ENCODE measurements at places on chromosomes 16 and 17.

GRCh38 chr16:11011326-11011725, 67.0 kb downstream of the CLEC16A start:
- no peak for DNase-seq

DNA sequence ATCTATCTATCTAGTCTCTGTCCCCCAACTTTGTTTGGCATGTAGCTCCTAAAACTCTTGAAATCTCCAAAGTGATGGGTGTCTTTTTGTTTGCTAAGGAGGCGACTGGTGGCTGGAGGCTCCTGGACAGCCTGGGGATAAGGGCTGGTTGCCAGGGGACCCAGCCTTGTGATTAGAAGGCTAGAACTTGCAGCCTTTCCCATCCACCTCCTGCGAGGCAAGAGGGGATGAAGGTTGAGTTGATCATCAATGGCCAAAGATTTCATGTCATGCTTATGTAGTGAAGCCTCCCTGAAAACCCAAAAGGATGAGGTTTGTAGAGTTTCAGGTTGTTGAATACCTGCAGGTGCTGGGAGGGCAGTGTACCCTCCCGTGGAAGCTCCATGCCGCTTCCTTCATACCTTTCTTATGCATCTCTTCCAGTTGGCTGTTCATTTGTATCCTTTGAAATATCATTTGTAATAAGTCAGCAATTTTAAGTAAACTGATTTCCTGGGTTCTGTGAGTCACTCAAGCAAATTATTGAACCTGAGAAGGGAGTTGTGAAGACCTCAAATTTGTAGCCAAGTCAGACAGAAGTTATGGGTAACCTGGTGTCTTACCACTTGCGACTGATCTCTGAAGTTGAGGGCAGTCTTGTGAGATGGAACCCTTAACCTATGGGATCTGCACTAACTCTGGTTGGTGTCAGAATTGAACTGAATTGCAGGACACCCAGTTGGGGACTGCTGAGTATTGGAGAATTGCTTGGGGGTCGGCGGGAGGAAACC, 202.4 kb downstream of the SEC14L1 start:
- no peak for DNase-seq

DNA sequence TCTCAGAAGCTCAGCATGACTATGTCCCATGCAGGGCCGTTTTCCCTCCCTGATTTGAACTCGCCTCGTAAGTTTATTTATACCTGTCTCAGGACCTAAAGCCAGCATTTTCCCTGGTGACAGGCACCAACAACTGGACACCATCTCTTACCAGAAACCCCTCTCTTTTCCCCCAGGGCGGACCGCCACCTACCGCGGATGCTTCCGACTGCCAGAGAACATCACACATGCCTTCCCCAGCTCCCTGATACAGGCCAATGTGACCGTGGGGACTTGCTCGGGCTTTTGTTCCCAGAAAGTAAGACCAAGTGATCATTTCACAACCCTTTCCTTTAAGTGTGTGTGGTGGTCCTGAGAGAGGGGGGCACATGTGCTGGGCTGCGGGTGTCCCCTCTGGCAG, 24.7 kb downstream of the WSCD1 start:
- DNase-seq: no peak

- DNase-seq: no peak
Measured at GRCh38 chr16:53103811-53104210, 49.0 kb downstream of the CHD9 start.

- peak; percentile 97 for DNase-seq
Measured at GRCh38 chr17:74354123-74354522, 7.5 kb downstream of the BTBD17 start.

DNA sequence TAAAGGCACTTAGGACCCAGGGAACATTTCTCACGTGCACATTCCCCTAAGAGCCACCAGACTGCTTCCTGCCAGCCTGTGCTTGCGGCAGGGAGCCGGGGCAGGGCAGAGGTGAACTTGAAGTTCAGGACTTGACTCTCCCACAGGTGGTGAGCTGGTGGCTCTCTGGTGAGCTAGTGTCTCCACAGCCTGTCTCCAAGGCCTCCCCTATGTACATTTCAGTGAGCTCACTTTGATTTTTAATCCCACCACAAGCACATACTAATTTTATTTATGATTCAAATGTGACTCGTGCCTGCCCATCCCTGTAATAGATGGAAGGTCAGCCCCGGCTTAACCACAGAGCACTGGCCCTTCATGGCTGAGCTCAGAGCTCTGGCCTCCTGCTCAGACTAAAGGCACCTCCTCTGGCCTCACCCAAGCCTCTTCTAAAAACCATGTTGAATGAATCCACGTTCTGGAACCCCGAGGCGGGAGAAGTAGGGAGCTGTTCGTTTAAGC, 9.2 kb downstream of the SNN start:
- no peak for DNase-seq

DNA sequence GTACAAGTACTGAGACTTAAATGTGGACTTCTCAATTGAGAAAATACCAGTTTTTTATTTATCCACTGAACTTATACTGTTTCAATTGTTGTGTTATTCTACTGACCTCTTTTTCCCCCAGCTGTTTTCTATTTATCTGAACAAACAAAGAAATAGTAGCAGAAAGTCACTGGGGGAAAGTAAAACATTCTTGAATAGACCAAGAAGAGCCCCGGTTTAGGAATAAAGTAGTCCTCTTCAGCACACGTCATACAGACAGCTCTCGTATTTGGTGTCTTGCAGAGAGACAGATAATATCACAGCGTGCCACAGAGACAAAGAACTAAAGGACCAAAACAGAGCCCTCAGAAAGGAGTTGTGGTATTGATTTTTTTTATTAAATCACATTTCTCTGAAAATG, 1159.1 kb upstream of the CDH8 start:
- no peak for DNase-seq

DNA sequence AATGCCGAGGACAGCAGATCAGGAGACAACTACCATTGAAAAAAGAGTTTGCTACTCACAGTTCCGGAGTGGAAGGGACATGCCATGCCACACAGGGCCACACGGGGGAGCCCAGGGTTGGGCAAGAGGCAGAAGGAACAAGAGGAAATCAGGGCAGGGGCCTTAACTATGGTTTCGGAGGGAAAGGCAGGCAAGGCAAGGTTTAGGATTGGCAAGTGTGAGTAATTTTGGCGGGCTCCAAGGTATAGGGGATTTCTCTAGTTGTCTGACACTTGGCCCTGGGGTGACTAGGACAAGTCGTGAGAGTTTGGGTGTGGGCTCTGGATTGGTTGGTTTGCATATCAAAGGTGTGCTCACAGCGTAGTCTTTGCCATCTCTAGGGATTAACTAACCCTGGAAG, 27.0 kb upstream of the NTN1 start:
- DNase-seq: peak; percentile 43

- DNase-seq: no peak
Measured at GRCh38 chr17:12089809-12090384, 69.2 kb downstream of the MAP2K4 start.

DNA sequence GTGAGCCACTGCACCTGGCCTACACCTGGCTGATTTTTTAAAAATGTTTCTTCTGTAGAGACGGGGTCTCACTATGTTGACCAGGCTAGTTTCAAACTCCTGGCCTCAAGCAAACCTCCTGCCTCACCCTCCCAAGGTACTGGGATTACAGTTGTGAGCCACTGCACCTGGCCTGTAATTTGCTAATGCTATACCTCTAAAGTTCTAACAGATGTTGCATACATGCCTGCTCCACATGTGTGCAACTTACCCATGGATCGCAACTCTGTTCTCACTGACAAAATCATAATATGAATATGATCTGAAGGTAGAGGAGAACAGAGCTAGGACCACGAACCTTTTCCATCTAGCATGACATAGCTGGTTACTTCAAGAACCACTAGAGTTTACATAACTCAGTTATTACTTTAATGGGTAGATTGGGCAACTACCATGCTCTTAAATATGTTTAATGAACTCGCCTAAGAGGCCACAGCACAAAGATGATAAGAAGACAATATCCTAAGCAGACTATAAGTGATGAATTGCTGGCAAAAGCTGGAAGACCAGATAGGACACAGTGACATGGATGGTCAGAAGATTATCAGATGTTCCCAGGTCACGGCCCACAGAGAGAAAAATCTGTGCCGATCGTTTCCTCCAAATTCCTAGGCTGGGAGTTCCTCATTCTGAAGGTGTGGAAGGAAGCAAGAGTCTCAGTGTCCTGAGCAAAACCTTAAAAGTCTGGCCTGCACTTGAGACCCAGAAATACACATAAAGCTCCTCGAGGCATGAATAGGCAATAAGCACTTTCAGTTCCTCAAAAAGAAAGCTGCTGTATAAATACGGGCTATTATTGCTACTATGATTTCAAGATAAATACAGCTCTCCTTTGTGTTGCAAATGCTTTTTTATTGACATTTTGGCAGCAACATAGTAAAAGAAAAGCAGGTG, 53.6 kb upstream of the ICAM2 start:
- DNase-seq: no peak

GRCh38 chr16:26901196-26901861, 165.4 kb upstream of the C16orf82 start:
- no peak for DNase-seq

DNA sequence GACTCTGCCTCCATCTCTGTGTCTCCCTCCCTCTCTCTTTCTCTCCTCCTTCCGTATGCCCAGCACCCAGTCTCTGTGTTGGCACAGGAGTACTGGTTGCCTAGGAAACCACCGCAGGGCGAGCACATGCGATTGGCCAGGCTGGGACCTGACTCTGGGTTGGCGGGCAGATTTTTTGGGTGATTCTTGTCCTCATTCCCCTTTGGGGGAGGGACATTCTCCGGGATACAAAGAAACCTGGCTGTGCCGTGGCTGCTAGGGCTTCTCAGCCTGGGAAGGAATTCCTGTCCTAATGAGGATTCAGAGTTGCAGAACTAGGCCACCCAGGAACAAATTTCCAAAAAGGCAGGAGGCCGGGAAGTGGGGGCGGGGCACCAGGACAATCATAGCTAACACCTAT, 168.9 kb downstream of the SHISA9 start:
- no peak for DNase-seq

- DNase-seq: no peak
Measured at GRCh38 chr17:78748730-78749317, 33.2 kb downstream of the CYTH1 start.

DNA sequence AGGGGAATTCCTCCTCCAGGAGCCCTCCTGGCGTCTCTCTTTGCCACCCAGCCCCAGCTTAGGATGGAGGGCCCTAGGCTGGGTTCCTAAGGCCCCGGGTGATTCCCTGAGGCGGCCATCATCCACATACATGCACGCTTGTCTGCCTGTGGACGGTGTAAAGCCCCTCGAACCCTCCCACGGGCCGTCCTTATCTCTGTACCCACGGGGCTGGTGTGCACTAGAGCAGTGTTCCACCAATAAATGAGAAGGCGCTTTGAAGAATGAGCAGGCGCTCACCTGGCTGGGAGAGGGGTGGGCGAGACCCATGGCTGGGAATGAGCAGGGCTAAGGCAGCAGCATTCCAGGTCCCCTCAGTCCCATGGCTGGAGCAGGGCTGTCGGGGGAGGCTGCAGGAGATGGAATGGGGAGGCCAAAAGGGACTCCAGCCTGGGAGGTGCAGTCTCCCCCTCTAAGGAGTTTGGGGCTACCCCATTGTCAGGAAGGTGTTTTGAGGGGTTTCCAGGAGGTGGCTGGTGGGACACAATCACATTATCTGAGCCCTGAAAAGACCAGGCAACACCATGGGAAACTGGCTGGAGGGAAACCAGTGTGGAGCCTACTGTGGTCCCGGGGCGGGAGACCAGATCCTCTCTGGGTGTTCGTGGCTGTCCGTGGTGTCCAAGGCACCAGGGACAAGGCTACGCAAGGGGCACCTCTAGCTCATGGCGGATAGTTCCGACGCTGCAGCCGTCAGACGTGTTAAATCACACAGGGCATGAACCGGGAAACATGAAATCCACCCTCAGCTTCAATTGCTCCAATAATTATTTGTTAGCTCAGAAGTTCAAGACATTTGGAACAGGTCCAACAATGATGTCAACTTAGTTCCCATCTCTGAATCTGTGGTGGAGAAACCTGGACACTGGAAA, 87.5 kb upstream of the DNAH17 start:
- DNase-seq: peak; percentile 32

DNA sequence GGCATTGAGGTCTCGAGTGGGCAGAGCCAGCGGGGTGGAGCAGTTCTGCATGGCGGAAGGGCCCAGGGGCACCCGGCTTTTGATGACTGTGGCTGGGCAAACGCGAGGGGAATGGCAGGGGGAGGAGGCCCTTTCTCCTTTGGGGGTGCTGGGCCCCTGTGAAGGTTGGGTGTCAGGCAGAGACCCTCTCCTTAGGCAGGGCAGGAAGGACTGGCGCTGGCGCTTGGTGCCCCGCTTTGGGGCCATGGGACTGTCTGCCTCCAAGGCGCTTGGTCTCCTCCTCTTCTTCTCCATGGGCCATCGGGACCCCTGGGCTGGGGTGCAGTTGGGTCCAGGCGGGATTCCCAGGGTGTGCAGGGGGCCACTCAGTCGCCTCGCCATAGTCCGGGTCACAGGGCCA, 12.8 kb upstream of the GFAP start:
- peak; percentile 38 for DNase-seq

DNA sequence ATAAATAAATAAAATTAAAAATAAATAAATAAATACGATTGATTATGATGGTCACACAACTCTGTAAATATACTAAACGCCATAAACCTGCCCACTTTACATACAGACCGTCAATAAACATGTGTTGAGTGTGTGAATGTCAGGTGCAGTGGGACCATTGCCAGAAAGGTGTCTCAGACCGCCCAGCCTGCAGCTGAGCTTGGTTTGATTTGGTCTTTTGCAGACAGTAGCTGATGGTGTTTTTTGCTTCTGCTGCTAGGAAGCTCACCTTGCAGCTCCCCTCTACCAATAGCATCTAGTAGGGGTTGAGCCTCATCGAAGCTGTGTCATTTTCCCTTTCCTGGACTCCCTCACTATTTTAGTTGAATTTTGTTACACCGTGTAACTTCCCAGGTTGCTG, 23.5 kb downstream of the UBALD1 start:
- DNase-seq: no peak

GRCh38 chr17:13562271-13562800, 39.4 kb downstream of the HS3ST3A1 start:
- DNase-seq: no peak

DNA sequence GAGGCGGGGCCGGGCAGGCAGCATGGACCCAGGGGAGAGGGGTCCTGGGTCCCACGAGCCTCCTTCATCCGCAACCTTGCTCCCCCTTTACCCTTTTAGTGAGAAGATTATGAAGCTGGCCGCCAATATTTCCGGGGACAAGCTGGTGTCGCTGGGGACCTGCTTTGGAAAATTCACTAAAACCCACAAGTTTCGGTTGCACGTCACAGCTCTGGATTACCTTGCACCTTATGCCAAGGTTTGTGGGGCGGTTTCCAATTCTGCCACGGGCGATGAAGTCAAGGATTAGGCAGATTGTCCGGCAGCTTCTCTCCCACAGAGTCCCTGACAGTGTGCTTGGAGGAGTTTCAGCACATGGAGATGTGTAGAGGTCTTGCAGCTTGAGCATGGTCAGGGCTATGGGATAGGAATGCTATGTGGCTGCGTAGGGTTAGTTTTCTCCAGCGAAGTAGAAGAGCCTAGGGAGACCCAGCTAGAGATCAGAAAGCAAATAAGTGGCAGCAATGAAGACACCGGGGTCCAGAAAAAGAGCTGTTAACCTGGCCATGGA, 598 bp downstream of the NIP7 start:
- no peak for DNase-seq

All from D341Med (cell line).